ENCODE measurements at places on chromosomes 7 and 10.

GRCh38 chr10:99346247-99346646, 17.1 kb downstream of the CNNM1 start:
- DNase-seq: peak; percentile 16

DNA sequence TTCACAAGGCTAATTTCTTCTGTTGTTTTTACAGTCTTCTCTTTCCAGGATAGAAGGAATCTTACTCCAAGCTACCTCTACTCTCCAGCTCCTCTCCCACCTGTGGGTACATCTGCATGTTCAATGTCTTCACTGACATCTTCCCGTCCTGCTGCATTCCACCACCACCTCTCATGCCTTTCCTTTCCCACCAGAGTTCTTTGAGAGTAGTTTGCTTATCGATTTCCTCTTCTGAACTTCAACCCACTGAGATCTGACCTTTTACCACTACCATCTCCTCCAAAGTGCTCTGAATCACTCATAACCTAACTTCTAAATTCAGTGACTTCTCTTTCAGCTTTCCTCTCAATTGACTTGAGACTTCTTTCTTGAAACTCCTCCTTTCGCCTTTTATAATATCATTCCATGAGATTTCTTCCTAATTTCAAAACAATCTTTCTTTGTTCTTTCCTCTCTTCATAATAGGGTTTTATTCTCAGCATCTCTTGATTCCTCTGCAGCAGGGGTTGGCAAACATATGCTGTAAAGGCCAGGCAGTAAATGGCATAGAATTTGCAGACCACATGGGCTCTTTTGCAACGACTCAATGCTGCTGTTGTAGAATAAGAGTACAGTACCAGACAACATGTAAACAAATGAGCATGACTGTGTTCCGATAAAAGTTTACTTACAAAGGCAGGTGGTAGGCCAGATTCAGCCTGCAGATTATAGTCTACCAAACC, 22.1 kb downstream of the ACSL5 start:
- DNase-seq: no peak

DNA sequence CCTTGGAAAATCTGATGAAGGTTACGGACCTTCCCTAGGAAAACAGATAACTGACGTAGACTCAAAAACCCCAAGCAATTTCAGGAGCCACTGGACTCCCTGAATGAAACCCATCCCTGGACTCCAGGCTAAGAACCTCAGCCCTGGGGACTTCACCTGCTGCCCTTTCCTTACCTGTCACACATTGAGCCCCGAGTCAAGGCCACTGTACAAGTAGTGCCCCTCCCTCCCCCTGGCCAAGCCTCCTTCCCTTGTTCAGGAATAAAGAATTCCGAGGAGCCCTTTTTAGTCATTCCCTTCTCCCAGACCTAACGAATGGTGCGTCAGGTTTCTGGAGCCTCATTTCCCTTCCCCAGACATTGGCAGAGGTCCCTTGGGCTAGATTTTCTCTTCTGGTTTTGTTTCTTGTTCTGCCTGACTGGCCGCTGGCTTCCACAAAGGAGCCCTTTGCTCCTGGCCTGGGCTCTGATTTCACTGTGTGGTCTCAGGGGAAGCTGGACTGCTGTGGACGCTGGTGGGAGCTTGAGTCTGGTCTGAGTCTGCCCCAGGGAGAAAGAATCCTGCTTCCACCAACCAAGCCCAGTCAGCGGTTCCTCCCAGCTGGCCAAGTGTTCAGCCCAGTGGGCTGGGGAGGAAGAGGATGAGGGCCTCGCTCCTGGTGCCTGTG, 31.7 kb downstream of the ZNF775 start:
- DNase-seq: no peak

DNA sequence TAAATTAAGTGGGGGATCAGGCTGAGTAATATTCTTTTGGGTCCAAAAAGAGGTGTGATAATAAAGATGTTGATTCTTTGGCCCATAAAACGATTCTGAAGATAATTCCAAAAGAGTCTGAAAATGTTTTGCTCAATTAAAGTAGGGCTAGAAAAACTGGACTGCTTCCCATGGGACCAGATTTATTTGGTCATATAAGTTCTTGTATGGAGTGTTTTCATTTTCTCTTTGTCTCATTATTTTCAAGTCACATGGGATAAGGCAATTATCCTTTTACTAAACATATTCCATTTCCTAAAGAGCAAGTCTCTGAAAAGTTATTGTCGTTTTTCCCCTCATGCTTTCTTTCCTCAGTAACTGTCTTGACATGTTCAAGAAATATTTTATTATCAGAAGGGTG, 41.5 kb downstream of the CDK6 start:
- DNase-seq: no peak

- peak; percentile 28 for DNase-seq
Measured at GRCh38 chr10:113221756-113222168, 271.7 kb downstream of the TCF7L2 start.

- peak; percentile 79 for DNase-seq
Measured at GRCh38 chr7:49396229-49396628, 377.2 kb upstream of the VWC2 start.

- DNase-seq: no peak
Measured at GRCh38 chr10:21398563-21399231, 126.8 kb downstream of the SKIDA1 start.

DNA sequence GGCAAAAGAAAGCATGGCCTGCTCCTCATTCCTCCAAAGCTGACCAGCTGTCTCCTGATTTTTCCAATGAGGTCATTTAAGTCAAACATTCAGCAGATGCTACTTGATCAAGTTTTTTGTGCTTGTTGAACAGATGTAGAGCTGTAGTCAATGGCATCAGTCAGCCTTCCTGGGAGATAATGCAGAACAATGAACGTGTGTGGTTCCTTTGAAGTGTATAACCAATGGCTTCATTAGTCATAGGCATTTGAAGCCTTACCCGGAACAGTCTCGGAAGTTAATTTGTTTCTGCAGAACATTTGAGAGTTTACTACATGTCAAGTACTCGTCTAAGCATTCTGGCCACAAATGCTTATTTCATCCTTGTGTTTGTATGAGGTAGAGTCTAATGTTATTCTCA, 227.1 kb downstream of the ADRA2A start:
- DNase-seq: no peak

GRCh38 chr7:17289074-17289645, 9.3 kb upstream of the AHR start:
- DNase-seq: peak; percentile 78

DNA sequence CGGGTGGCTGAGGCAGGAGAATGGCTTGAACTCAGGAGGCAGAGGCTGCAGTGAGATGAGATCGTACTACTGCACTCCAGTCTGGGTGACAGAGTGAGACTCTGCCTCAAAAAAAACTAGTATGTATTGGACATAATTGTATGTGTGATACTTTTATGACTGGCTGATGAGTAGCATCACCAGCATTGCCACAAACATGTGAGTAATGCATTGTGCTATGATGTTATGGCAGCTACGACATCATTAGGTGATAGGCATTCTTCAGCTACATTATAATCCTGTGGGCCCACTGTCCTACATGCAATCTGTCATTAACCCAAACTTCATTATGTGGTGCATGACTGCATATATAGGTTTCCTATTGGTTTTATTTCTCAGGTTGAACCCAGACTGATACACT, 352.4 kb downstream of the GALNT17 start:
- DNase-seq: no peak

- no peak for DNase-seq
Measured at GRCh38 chr7:133183042-133183794, 69.7 kb upstream of the EXOC4 start.

DNA sequence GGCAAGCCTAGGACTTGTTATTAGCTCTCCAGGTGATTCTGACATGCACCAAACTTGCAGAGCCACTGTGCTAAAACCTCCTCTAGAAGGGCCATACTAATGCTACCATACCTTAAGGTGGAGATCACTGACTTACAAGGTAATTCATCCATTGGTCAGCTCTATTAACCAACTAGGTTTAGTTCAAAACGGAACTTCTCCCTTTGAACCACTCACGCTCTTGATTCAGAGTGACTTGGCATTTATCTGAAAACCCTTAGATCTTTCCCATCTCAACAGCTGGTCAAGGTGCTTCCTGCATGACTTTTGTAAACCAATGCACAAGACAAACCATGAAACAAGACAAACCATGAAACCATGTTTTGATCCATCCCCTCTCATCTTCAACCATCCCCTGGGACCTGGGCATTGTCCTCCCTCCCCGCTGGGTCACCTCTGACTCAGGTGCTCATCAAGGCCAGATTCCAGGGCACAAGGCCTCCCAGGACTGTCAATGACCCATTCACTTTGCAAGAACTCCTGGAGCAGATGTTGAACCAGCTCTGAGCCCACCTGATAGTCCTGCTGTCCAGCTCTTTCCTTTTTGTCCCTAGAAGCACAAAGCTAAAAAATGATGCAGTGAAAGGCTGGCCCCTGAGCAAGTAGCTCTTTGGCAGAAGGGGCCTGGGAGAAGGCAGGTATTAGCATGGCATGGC, 18.8 kb downstream of the IMPDH1 start:
- DNase-seq: no peak

DNA sequence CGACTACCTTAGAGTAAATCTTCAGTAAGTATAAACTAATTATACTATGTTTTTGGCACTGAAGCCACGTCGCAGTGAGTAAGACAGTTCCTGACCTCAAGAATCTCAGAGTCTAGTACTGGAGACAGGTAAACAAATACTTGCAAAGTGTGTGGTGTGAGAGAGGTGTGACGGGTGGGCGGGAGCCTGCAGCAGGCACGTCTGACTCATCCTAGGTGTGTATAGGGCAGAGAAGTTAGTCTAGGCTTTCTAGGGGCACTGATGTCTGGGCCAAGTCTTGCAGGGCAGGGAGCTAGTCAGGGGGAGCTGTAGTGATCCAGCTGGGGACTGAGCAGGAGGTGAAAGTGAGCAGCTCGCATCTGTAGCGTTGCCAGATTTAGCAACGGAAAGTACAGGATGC, 35.9 kb upstream of the SFTPD start:
- DNase-seq: no peak

DNA sequence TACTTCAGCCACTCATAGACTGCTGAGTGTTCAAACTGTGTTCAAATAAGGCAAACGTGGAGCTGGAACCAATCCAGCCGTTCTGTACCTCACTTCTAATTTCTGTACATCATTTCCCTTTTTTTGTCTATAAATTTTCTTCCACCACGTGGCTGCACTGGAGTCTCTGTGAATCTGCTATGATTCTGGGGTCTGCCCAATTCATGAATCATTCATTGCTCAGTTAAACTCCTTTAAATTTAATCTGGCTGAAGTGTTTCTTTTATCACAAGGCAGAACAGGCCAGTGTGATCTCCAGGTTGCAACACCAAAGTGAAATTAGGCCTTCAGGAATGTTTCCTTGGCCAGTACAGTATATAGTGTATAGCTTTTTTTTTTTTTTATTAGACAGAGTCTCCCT, 53.5 kb downstream of the DNAJC12 start:
- DNase-seq: no peak

DNA sequence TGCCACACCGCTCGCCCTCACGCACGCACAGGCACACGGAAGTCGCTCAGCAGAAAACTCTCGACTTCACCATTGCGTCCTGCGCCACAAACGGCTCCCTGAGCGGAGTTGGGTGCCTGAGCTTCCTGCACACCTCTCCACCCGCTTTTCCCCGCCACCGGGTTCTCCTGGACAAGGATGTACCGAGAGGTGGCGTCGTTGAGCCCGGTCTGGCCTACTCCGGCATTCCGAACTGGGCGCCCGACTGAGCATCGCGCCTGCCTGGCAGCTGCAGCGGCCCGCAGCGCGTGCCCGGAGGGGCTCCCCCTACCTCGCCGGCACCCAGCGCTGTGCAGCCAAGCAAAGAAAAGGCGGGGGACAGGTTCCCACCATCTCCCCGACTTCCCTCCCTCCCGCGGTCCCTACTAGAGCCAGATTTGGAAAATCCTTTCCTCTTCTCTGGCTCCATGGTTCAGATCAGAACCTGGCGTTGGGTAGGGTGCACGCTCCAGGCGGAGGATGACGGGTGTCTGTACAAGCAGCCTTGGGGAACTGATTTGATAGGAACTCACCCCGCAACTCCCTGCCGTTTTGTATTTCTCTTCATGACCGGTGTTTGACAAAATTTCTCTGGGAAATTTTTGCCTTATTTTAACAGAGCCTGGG, 1.7 kb downstream of the SORCS3 start:
- peak; percentile 91 for DNase-seq

GRCh38 chr10:4397337-4397736, 428.7 kb upstream of the AKR1E2 start:
- no peak for DNase-seq

- DNase-seq: no peak
Measured at GRCh38 chr10:118495499-118495898, 99.9 kb downstream of the PRLHR start.

GRCh38 chr7:47514367-47514766, 67.5 kb downstream of the TNS3 start:
- DNase-seq: no peak

DNA sequence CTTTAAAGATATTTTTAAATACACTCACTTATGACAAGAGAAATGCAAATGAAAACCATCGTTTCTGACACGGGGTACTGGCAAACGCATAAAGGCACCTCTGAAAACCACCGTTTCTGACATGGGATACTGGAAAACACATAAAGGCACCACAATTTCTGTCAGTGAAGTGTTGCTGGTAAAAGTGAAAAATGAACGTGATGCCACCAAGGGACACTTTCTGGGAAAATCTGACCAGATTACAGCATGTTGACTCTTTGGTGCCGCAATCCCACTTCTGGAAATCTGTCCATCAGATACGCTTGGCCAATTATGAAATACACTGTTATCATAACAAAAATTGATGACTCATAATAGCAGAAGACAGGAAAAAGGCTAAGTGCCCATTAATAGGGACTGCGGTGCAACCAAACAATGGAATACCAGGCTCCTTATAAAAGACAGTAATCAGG, 131.7 kb downstream of the ZMYND11 start:
- DNase-seq: no peak

DNA sequence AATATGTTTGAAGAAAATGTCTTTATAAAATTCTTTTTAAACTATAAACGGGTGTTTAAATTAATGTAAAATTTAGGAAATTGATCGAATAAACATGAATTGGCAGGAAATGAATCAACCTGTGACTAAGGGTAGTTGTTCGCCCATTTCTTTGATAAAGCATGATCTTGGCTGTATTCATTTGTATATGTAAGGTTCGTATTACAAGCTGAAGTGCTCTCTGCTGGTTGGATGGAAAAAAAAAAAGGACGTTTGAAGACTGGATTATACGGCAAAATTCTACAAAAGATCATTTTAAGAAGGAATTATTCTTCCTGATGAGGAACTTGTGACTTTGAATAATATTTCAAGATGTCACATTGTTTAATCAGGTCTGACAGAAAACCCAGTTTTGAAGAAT, 185.4 kb upstream of the ANK3 start:
- DNase-seq: no peak
